Muscle of back (tissue), 13 donors: ENCODE measurements at places on chromosomes 16 and 17. TPM values are rescaled to one million over a fixed set of nuclear protein-coding genes. Genes with fewer than 3 reads are reported as not detected.

GRCh38 chr17:71472809-71473789 is 647.7 kb upstream of the SOX9 start:
- peak; percentile 12 for DNase-seq

DNA sequence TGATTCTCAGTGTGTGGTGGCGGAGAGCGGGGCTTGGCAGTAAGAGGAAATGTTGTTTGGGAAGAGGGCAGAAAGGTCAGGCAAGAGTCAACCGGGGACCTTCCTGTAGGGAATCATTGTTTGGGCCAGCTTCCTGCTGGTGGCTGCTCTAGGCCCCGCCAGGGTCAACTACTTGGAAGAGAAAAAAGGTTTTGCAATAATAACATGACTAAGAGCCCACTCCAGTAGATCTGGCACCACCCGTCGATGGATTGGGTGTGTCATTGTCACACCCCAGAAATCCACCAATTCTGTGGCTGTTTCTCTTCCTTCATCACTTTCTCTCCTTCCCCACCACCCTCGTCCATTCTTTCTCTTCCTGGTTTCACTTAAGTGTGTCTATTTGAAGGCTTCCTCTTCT is 4.2 kb upstream of the KRT24 start:
- DNase-seq = no peak

DNA sequence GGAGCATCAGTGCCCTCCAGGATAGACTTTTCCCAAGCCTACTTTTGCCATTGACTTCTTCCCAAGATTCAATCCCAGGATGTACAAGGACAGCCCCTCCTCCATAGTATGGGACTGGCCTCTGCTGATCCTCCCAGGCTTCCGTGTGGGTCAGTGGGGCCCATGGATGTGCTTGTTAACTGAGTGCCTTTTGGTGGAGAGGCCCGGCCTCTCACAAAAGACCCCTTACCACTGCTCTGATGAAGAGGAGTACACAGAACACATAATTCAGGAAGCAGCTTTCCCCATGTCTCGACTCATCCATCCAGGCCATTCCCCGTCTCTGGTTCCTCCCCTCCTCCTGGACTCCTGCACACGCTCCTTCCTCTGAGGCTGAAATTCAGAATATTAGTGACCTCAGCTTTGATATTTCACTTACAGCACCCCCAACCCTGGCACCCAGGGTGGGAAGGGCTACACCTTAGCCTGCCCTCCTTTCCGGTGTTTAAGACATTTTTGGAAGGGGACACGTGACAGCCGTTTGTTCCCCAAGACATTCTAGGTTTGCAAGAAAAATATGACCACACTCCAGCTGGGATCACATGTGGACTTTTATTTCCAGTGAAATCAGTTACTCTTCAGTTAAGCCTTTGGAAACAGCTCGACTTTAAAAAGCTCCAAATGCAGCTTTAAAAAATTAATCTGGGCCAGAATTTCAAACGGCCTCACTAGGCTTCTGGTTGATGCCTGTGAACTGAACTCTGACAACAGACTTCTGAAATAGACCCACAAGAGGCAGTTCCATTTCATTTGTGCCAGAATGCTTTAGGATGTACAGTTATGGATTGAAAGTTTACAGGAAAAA is 9.7 kb upstream of the CYLD start:
- DNase-seq = no peak

- DNase-seq = no peak
These were observed 14.2 kb upstream of the NFATC3 start for GRCh38 chr16:68070806-68071517.

DNA sequence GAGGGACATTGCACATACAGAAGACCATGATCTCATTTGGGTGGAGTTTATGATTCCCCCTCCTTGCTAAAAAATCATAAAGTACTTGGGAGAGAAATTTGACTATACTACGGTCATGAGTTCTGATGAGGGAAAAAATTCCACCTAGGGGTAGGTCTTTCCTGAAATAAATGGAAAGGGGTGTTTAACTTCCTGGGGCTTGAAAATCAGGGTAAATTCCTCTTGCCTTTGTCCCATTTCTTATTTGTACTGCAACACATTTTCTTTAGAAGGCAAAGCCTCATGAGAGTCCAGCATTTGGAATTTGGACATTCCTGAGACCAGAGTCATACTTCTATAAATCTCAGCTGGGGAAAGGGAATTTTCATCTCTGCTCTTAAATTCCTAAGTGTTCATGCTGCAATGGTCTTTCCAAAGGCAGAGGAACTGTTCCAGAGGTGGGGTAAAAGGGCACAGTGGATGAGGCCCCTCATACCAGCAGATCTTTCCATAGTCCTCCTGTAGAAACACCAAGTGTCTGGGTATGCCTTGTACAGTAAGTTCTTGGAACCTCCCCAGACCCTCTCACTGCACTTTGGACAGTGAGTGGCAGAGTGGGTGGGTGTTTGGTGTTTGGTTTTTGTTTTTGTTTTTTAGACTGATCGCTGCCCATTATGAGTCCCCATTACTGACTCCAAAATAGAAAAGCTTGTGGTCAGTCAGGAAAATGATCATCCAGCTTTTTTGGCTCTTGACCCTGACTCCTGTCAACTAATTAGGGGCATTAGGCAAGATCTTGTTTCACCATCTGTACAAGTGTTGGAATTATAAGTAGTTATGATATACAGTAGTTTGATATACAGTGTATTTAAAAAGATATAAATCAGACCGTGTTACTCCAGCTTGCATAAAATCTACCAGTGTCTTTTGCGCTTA is 6.0 kb downstream of the LYRM1 start:
- DNase-seq = peak; percentile 71

DNA sequence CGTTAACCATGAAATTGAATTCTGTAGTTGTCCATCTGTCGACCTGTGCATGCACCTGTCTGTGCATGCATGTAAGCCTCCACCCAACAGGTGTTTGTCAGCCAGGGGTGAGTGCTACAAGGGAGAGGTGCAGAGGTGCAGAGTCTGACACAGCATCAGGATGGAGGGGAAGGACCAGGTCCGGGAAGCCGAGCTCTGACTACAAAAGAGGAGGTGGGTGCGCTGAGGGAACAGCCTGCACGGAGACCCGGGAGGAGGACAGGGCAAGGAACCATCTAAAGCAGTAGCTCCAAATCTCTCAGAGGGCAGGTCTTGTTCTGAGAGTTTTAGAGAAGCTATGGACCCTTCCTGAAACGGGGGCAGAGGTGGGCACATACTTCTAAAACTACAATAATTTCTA is 54.1 kb downstream of the B9D1 start:
- DNase-seq = no peak

DNA sequence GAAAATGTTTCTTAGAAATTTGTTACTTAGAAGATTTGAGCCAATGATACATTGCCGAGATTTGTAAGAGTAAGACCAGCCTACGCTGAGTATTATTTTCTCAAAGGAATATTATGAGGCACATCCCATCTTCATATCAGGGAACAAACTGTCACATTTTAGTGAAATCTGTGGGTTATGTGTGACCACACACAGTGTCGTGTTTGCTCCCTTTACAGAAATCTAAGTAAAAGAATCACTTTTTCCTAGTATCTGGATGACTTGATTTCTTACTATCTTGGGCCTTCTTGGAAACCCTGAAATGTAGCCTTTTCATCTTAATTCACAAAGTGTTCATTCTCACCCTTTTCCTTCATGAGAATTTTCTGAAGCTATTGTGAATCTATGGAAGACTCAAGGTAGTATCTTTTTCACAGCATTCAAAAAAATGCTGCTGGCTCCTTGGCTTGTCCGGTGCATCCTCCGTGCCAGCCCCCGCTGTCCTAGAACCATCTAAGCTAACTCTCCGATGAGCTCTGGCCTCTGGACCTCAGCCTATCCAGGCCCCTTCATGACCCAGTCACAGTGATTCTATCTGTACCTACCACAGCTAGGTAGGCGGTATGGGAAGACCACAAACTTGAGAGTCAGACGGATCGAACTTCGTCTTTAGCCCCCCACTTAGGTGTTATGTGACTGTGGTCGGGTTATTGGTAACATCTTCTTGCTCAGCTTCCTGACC is 524.3 kb downstream of the MAF start:
- DNase-seq = no peak

DNA sequence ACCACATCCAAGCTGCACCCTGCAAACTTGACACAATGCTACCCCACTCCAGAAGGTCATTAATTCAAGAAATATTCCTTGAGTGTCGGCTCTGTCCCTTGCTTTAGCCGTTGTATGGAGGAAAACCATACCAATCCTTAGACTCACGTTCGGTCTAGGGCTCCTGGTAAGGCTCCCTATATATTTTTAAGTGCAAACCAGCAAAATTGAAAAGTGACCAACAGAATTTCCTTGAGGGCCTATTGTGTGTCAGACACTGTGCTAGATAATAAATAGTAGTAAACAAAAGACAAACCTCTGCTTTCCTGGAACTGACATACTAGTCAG is 390 bp upstream of the BBS2 start:
- no peak for DNase-seq

DNA sequence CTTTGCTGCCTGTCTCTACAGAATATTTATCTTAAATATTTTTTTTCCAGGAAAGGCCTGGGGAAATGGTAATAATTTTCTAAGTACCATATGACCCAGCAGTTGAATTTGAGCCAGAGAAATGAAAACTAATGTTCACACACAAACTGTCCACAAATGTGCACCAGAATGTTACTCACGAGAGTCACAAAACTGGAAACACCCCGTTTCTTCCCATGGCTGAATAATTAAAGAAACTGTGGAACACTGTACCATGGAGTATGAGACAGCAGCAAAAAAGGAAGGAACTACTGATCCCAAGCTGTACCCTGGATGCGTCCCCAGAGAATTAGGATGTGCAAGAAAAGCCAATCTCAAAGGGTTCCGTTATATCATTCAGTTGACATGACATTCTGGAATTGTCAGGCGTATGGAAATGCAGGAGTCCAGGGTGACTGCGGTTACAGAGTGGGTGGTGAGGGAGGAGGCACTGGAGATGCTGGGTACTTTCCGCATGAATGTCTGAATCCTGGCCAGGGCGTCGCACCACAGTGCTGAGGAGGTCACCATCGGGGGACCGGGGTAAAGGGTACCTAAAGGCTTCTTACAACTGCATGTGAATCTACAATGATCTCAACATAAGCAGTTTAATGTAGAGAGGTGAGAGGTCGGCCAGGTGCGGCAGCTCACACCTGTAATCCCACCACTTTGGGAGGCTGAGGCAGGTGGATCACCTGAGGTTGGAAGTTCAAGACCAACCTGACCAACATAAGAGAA is 34.5 kb downstream of the USP22 start:
- DNase-seq = no peak

DNA sequence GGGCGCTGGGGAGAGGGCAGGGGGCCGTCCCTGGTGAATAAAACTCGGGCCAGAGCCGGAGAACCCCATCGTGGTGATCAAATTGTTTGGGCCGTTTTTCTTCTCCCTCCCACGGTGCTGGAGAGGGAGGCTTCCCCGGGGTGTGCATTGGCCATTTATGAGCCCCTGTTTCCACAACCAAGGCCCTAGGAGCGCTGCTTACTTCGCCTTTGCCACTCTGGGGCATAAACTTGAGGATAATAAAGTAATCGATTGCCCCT is 544 bp downstream of the CCP110 start:
- DNase-seq = no peak

- peak; percentile 83 for DNase-seq
These were observed 12.0 kb upstream of the PNPO start for GRCh38 chr17:47929218-47930000.

DNA sequence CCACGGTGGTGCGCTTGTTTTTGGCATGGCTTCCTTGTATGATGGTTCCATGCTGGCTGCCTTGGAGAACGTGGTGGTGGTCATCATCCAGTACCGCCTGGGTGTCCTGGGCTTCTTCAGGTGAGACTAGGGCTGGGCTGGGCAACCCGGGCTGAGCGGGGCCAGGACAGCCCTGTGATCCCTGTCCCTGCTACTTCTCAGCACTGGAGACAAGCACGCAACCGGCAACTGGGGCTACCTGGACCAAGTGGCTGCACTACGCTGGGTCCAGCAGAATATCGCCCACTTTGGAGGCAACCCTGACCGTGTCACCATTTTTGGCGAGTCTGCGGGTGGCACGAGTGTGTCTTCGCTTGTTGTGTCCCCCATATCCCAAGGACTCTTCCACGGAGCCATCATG is 4.9 kb downstream of the CES2 start:
- DNase-seq = no peak

DNA sequence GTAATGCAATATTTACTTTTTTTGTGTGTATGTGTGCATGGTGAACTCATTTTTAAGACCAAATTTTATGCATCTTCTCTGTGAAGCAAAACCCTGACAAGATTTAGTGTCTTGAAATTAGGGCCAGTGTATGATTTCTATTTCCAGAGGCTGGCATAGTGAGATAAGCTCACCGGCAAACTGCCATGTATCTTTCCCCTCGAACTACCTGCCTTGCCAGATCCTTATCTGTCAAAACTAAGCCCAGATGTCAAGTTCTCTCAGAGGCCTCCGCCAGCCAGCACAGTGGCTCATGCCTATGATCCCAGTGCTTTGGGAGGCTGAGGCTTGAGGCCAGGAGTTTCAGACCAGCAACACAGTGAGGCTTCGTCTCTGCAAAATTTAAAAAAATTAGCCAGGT is 10.0 kb downstream of the USP32 start:
- no peak for DNase-seq

DNA sequence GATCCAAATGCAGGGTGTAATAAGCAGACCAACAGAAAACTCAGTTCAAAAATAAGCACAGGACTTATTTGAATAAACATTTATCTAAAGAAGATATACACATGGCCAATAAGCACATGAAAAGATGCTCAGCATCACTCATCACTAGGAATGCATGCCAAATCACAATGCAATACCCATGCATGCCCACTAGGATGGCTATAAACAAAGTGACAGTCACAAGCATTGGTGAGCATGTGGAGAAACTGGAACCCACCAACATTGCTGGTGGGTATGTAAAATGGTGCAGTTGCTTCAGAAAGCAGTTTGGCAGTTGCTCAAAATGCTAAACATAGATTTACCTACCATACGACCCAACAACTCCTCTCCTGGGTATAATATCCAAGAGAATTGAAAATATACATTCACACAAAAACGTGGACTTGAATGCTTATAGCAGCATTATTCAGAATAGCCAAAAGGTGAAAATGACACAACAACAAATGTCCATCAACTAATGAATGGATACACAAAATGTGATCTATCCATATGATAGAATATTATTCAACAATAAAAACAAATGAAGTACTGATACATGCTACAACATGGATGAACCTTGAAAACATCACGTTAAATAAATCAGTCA is 20.1 kb downstream of the UBE2O start:
- DNase-seq = no peak

GRCh38 chr16:73216932-73217331 is 169.0 kb upstream of the ZFHX3 start:
- DNase-seq = no peak

TNFRSF17 gene
- polyA plus RNA-seq = not detected

HCRT gene
- polyA plus RNA-seq = 0.27 TPM

PIRT gene
- polyA plus RNA-seq = 0.07 TPM

NFATC2IP gene
- polyA plus RNA-seq = 46.9 TPM

RNF227 gene
- polyA plus RNA-seq = 3.9 TPM

FUS gene
- 492 TPM for polyA plus RNA-seq

TEX19 gene
- not detected for polyA plus RNA-seq

TBC1D3H gene
- polyA plus RNA-seq = not detected

KRT9 gene
- polyA plus RNA-seq = not detected

CCR7 gene
- polyA plus RNA-seq = 0.26 TPM

NACA2 gene
- 1.1 TPM for polyA plus RNA-seq

PRSS22 gene
- not detected for polyA plus RNA-seq

VTN gene
- polyA plus RNA-seq = 0.21 TPM

SLC16A13 gene
- 1.4 TPM for polyA plus RNA-seq

TMEM92 gene
- polyA plus RNA-seq = 1.9 TPM
